NCI-H1417 treated with DMSO at 0.1 percent for 48 hours (cell line): ENCODE measurements at places on chromosomes 16 and 17.

DNA sequence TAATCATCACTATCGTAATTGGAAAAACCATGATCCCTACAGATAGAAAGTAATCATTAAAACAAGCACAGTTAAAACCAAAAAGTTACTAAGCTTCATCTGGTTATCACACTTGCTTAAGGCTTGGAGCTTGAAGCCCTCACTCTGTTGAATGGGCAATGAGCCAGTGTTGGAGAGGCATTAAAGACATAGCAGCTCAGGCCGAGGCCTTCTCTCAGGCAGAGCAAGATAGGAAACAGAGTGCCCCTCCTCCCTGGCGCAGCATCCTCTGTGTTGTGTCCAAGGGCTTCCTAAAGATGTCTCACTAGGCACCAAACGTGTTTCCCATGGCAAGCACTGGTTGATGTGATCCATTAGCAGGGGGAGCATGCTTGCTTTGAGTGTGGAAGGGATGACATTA is 34.9 kb upstream of the LGALS9 start:
- no peak for DNase-seq

- no peak for DNase-seq
Measured at GRCh38 chr17:7750321-7750821, 32.8 kb downstream of the DNAH2 start.

GRCh38 chr17:39099663-39100286 is 51.7 kb downstream of the PLXDC1 start:
- no peak for DNase-seq

- no peak for DNase-seq
Measured at GRCh38 chr17:75457047-75457654, 716 bp downstream of the TMEM94 start.

DNA sequence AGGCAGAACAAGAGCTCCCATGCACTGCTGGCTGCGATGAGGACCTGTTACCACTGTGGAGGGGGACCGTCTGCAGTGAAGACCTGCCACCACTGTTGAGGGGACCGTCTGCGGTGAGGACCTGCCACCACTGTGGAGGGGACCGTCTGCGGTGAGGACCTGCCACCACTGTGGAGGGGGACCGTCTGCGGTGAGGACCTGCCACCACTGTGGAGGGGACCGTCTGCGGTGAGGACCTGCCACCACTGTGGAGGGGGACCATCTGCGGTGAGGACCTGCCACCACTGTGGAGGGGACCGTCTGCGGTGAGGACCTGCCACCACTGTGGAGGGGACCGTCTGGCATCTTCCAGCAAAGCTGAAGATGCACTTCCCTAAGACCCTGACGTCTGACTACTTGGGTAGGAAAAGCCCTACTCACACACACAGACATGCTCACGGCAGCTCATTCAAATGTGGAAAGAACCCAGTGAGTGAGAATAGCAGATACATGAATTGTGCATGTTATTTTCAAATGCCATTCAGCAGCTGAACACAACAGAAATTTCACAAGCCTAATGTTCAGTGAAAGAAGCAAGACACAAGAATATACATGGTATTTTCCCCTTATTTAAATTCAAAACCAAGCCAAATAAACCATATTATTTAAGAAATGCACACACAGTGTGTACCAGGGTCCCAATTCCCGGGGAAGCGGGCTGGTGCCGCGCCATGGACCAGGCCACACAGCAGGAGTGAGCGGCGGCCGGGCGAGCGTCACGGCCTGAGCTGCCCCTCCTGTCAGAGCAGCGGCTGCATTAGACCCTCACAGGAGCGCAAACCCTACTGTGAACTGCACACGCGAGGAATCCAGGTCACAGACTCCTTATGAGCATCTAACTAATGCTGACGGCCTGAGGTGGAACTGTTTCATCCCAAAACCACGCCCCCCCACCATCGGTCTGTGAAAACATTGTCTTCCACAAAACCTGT is 64.2 kb upstream of the METRNL start:
- no peak for DNase-seq

GRCh38 chr16:83797013-83797412 is 10.8 kb upstream of the HSBP1 start:
- no peak for DNase-seq

DNA sequence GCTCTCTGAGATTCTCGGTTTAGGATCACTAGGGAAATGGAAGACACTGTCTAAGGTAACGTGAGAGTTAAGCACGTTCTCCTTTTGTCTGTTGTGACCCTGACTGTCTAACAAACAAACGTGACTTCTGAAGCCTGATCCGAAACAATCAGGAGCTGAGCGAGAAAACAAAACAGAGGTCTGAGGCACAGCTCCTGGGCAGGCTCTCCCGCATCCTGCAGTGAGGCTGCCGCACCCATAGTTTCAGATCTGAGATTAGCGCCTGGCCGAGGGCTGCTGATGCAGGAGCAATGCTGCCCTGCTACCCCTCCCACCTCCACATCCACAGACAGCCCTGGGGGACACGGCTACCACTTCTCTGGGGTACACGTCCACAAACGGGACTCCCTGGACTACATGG is 46.7 kb downstream of the RNF157 start:
- no peak for DNase-seq

DNA sequence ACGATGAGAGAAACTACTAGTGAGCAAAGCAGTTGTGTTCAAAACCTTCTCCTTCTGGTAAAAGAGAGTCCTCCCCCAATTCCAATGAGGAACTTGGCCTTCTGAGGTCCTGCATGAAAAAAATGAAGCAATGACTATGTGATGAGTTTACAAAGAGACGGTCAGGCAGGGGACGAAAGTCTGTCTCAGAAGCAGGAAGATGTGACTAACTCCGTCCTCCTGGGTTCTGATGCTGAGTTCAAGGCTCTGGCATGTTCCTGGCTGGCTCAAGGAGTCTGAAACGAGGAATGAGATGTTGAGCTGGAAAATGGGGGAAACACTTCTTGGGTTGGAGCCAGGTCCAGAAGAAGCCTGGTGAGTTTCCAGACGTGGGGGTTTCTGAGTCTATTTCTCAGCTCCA is 129.6 kb downstream of the CPPED1 start:
- DNase-seq = no peak

GRCh38 chr16:66490774-66491715 is 58.9 kb downstream of the TK2 start:
- DNase-seq = no peak

GRCh38 chr17:34562387-34562786 is 17.0 kb upstream of the TMEM132E start:
- no peak for DNase-seq

- no peak for DNase-seq
Measured at GRCh38 chr16:68889508-68890150, 46.3 kb downstream of the TANGO6 start.

DNA sequence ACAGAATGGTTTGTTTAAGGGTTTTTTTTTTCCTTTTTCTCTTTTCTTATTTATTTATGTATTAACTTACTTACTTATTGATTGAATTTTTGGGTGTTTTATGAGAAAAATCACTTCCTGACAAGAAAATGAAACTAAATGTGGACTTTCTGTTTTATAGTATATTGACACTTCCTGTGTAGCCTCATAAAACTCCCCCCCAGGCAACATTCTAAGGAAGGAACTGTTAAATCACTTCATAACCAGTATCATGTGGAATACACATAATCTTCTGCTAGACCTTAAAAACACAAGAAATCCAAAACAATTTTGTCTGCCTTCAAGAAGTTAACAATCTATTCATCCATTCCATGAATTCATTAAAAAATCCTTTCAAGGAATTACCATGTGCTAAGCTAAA is 164.1 kb upstream of the TOM1L1 start:
- DNase-seq = no peak

- DNase-seq = no peak
Measured at GRCh38 chr16:85077039-85077438, 35.2 kb downstream of the CIBAR2 start.

DNA sequence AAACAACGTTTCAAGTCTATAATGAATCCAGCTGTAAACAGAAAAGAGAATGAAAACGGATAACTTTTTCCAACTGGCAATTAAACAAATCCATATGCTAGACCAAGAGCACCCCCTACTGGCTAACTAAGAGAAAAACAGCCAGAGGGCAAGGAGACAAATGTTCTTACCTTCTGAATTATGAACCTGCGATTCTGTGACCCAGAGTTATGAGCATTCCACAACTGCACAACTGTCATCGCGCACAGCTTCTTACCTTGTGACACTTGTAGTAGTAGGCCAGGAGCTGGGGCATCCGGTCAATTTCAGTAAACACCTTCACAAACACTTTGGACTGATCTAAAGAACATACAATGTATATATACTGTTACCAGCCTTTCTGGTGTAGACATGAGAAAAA is 18.6 kb downstream of the COG7 start:
- DNase-seq = peak; percentile 6

- no peak for DNase-seq
Measured at GRCh38 chr17:77436481-77436880, 295.7 kb downstream of the SEC14L1 start.

GRCh38 chr17:43979011-43979410 is 25.3 kb upstream of the PYY start:
- no peak for DNase-seq

- no peak for DNase-seq
Measured at GRCh38 chr16:20789130-20789529, 17.1 kb downstream of the ERI2 start.

- DNase-seq = no peak
Measured at GRCh38 chr16:83473926-83474650, 333.7 kb upstream of the HSBP1 start.

- no peak for DNase-seq
Measured at GRCh38 chr16:88924834-88925539, 52.0 kb downstream of the CBFA2T3 start.

DNA sequence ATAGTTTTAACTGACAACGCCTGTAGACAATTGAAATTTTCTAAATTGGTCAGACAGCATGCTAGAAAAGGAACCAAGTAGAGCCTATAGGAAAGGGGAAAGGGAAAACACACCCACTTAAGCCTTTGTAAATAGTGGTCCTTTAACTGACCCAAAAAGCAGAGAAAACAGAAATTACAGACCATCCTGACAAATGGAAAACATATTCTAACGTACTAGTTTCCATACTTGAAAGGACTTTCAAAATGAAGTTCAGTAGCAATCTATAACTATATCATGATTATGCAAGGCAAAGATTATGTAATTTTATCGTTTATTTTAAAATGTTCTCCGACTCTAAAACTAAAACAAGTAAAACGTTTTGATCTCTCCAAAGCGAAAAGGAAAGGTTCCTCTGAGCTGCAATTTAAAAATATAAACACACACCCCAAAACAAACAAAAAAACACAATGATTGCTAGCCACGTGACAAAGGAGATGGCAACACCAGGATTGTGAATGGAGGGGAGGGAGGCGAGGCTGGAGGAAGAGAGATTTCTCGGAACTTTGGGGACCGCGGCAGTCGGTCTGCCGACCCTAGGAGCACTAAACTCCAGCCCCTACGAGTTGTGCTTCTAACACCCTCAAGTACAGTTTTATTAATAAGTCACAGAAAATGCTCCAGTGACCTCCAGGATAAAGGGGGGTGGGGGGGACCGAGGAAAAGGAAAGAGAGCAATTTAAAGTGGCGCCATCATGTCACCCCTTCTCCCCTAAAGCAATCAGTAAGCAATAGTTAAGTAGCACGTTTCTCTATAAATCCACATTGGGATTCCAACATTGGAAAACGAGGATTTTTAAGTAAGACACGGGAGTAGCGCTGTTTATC is 1.7 kb downstream of the KANSL1 start:
- no peak for DNase-seq

DNA sequence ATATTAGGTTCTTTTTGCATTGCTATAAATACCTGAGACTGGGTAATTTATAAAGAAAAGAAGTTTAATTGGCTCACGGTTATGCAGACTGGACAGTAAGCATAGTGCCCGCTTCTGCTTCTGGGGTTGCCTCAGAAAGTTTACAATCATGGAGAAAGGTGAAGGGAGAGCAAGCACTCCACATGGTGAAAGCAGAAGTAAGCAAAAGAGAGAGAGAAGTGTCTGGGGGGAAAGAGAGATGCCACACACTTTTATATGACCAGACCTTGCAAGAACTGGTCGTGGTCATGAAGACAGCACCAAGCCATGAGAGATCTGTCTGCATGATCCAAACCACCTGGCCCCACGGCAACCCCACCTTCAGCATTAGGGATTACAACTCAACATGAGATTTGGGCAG is 45.4 kb downstream of the KCNJ16 start:
- DNase-seq = no peak

- DNase-seq = no peak
Measured at GRCh38 chr16:85982563-85982939, 83.6 kb downstream of the IRF8 start.
